Activated CD8-positive, alpha-beta memory T cell treated with anti-CD3 and anti-CD28 coated beads for 4 hours (primary cell): ENCODE measurements at places on chromosomes 1 and 21.

GRCh38 chr1:248853663-248854375 lies 5.1 kb downstream of the ZNF692 start:
- DNase-seq, result peak; percentile 25

DNA sequence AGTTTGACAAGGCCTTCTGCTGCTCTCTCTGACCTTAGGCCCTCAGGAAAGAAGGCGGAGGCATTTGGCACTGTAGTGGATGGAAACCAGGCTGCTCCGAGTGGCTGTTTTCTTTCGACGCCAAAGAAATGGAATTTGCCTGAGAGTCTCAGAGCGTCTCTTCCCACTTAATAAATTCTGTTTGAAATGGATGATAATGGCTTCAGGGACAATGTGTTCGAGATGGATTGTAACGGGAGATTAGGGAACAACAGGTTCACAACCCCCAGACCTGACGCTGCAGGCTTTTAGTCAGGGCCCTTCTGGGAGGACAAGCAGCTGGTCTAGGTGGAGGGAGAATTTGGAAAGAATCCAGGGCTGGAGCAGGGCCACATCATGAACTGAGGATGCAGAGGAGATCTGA lies 58.6 kb downstream of the TLR5 start:
- DNase-seq, result no peak

DNA sequence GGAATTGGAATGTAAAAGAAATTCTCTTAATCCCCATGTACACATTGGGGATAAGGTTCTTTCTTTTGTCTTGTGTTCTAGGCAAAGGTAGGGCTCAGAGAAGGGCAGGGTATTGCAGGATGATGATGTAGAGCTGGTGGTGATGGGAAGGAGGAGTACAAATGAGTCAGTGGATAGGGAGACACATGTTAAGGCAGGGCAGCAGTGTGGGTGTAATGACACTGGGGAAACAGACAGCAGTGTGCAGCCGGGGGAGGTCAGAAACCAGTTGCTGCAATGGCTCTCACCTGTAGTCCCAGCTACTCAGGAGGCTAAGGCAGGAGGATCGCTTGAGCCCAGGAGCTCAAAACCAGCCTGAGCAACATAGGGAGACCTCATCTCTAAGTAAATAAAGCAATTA lies 5.1 kb downstream of the NLRP3 start:
- no peak for DNase-seq

DNA sequence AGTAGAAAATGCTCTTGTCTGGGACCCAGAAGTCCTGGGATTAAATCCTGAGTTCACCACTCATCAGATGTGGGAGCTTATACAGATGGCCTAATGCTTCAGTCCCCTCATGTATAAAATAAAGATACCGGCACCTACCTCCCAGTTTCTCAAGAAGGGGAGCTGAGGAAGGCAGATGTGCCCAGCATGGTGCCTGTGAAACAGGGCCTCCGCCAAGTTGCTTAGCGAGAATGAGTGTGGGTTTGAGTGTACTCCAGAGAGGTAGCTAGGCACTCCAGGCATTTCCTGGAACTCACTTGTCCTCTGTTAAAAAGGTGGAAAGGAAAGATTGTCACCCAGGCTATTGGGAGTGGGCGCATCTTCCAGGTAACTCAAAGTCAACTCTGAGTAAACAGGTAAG lies 37.8 kb downstream of the IER5 start:
- no peak for DNase-seq

GRCh38 chr1:37549341-37549740 lies 4.8 kb downstream of the SNIP1 start:
- DNase-seq, result no peak

GRCh38 chr1:210332233-210332632 lies 3.5 kb downstream of the HHAT start:
- DNase-seq, result no peak

DNA sequence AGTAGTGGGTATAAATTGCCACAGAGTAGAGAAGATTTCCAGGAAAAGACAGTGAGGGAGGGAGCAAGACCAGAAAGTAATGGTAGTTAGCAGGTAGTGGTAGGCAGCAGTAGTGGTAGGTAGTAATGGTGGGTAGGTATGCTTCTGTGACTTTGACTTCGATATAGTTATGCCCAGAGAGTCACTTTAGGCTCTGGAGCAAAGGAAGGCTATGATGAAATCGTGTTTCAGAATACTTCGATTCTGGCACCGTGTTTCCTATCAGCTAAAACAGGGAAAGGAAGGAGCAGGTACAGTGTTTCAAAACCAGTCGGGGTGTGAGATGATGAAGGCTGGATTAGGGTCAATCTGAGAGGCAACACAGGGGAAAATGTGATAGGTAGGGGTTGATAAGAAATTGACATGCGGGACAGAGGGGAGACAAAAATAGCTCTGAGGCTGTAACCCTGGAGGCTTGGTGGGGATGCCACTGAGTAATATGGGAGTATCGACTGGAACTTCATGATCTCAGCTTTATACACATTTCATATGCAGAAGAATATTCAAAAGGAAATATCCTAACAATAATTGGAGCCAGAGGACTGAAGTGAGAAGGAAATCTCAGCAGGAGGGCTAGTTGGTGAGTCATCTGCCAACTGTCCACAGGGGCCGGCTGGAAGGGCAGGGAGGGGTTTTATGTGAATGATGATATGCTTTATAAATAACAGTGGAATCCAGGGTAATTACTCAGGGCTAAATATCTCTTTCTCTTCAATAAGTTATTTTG lies 25.2 kb upstream of the TRIM45 start:
- no peak for DNase-seq

GRCh38 chr21:36379251-36379650 lies 5.9 kb upstream of the CHAF1B start:
- DNase-seq, result no peak

GRCh38 chr1:228363686-228364067 lies 43.0 kb downstream of the TRIM11 start:
- DNase-seq, result no peak

- no peak for DNase-seq
Observed at GRCh38 chr1:80155371-80155770, 1148.8 kb upstream of the ADGRL4 start.

DNA sequence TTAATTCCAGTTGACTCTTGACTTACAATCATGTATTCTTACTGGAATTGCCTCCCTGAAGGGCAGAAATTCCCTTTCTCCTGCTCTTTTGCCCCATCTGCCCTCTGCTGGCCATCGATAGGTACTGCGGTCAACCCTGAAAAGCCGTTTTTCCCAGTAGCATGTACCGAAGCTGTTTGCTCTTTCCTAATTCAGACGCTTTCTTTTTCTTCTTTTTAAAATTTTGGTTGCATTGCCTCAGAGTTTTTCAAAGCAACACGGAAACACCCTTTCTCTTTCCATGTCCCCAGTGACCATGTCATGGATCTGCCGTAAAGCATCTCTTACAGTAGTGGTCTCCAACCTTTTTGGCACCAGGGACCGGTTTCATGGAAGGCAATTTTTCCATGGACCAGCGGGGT lies 164.2 kb upstream of the C1orf21 start:
- peak; percentile 11 for DNase-seq

DNA sequence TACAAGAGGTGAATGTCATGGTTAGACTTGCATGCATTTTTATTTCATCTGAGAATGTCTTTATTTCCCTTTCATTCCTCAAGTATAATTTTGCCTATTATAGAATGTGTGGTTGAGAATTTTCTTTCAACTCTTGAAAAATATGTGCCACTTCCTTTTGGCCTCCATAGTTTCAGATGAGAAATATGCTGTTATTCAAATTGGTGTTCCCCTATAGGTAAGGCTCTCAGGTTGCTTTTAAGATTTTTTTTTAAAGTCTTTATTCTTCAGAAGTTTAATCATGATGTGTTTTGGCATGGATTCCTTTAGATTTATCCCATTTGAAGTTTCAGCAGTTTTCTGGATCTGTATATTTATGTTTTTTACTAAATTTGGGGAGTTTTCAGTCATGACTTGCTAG lies 2.1 kb downstream of the MROH7 start:
- no peak for DNase-seq

GRCh38 chr1:184574588-184574987 lies 180.1 kb downstream of the EDEM3 start:
- DNase-seq, result no peak

- DNase-seq, result no peak
Observed at GRCh38 chr1:162987866-162988265, 81.3 kb upstream of the RGS4 start.

DNA sequence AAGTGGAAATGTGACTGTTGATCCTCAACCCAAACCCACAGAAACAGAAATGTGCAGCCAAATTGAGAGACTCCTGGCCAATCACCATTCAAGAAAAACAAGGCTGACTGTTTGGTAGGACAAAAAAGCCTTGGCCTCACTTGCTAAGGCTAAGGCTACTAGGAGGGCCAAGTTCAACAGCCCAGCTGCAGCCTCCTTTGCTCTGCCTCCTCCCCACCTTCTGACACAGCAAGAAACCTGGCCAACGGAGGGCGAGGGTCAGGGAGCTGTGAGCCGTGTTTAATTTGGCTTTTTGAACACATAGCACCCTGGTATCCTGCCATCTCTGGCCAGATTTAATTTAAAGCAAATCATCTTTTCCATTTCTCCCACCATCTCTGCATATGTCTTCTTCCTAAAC lies 165.8 kb upstream of the RAB4A start:
- no peak for DNase-seq

GRCh38 chr1:236890152-236891056 lies 95.3 kb downstream of the MTR start:
- no peak for DNase-seq

DNA sequence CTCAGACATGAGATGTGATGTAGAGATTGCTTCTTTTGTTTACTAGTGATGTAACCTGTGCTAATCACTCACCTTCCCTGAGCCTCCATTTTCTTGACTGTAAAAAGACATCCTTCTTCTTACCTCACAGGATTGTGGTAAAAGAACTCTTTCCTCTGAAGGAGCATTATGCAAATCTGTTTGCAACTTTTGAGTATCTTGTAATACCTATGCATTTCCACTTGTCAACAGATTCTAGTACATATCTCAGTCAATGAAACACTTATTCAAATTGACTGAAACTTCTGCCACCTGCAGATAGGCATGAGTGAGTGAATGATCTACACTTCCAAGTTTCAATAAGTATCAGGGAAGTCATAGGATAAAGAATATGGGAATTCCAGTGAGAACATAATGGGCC lies 174.7 kb downstream of the HHIPL2 start:
- no peak for DNase-seq

- DNase-seq, result no peak
Observed at GRCh38 chr21:38696579-38696978, 109.2 kb upstream of the ETS2 start.

DNA sequence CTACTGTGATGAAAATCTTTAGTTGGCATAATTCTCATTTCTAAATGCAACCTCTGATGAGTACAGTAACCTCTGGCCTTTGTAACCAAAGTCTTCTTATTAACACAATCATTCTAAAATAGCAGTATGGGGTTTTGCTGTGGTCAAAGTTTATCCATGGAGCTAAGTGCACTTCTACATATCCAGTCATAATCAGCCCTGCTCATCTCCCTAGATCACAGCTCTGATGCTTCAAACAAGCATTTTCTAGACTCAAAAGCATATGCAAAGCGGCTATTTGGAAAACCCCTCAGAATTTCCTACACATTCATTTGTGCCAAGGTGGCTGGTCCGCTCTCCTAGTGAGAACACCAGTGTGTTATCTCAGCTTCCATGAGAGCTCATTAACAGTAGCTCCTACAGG lies 418.6 kb downstream of the MRPL39 start:
- DNase-seq, result no peak
